ENCODE measurements at places on chromosomes 7 and 10.

DNA sequence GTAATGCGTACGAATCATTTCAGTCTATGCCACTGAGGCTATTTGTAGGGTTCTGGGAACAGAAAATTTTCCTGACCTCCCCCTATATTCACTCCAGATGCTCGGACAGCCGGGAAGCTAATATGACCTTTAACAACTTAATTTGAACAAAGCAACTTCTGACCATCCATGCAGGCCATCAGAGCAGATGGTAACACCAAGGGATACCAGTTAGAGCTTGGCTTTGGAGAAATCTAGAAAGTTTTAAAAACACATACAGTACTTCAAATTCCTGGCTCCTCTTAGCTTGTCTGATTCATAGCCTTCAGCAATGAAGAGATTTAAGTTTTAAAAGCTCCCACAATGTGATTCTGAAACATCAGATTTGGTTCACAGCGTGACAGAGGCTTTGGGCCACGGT is 257.3 kb downstream of the GPAM start:
- no peak for DNase-seq

- DNase-seq: no peak
These were observed 141.4 kb downstream of the GRID1 start for GRCh38 chr10:86225103-86225782.

DNA sequence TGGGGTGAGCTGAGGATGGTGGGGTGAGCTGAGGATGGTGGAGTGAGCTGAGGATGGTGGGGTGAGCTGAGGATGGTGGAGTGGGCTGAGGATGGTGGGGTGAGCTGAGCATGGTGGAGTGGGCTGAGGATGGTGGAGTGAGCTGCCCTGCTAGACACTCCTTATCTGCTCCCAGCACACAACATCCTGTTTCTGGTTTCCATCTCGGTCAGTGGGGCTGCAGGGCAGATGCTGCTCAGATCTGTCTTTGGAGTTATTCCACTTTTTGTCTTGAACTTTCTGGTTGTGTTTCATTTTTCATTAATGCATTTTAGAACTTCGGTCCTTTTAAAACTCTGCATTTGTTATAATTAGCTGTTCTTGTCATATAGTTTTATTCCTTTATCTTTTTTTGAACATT is 67.9 kb upstream of the ANTXRL start:
- DNase-seq: no peak

DNA sequence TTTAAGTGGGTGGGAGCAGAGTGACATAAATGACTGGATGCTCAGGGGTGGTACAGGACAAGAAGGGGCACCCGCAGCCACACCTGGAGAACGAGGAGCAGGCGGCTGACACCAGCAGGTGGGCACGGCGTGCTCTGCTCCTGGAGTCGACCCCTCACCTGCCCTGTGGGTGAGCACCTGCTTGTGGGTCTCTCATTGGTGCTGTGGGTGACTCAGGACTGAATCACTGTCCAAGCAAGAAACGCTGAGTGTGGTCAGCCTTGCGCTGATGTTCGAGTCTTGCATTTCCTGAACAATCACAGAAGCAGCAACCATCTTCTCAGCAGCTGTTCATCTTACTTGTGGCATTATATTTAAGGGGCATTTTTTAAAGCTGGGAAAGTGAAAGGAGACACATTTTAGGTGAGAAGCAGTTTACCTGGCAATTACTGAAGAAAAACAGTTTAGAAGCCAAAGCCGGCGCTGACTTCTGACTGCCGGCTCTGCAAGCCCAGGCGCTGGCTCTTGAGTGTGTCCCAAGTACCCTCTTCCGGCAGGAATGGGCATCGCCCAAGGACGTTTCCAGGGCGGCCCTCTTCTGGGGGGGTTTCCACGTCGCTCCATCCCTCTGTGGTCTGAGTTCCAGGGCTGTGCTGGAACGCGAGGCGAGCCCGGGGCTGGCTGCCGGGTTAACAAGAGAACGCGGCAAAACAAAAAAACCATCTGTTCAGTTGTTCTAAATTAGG is 145.2 kb upstream of the PFKP start:
- no peak for DNase-seq

GRCh38 chr7:1567049-1567771 is 2.6 kb downstream of the PSMG3 start:
- no peak for DNase-seq

GRCh38 chr7:24143547-24143946 is 140.4 kb upstream of the NPY start:
- DNase-seq: no peak

DNA sequence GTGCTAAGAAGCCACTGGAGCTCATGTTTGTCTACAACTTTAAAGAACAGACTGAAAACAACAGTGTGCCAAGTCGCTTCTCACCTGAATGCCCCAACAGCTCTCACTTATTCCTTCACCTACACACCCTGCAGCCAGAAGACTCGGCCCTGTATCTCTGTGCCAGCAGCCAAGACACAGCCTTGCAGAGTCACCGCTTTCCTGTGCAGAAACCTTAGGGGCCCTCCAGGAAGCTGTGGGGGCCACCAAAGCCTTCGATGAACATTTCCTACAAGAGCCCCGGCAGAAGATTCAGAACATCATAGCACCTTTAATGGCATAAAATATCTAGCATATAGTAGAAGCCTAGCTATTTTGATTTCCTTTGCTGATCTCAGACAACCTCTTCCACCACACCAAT is 88.0 kb upstream of the PRSS58 start:
- DNase-seq: no peak

DNA sequence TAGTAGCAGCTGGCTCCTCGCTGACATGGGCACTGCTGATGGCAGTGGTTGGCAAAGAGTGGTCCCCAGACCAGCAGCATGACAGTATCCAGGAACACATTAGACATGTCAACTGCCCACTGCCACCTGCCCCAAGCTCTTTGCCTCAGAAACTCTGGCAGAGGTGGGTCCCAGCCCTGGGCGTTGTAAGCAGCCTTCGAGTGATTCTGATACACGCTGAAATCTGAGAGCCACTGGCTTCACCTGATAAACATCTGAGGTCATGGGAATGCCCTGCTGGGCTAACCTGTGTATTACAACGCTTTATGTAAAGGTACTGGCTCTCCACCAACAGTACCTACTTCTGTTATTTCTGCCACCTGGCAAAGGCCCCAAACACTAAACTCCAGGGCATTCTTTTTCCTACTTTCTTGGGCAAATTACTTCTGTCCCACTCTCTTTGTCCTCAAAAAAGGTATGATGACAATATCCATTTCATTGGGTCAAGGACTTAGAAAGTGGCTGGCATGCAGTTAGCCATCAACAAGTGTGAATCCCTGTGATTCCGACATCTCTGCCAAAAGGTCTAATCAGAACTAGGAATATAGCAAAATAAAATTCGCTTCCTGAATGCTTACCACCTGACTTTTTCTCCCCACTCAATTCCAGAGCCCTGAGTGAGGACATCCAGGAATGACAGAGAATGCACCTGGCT is 9.2 kb downstream of the SGMS1 start:
- peak; percentile 25 for DNase-seq

Measured in HuH-7.5 (cell line).